Common myeloid progenitor, CD34-positive (primary cell): ENCODE measurements at places on chromosomes 6 and 20.

DNA sequence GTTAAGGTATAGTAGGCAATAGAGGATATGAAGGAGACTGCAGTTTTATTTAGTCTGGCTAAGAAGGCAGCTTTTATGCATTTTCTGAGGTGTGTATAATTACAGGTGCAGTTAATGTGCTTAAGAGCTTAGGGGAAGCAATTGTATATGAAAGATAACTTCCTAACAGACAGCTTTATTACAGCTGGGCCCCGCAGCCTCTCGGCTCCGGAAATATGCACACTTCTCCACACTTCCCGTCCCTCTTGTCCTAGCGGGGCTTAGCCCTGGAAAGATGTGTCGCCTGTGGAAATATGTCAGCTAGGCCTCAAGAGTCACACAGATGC, 178.4 kb upstream of the ARID1B start:
- H3K4me1 ChIP-seq: peaks cover 9% of the 10 kb centered on the region
- no peaks in the 10 kb centered on the region for H3K36me3 ChIP-seq
- no peaks in the 10 kb centered on the region for H3K27me3 ChIP-seq
- H3K27ac ChIP-seq: no peak overlapping the region
- H3K4me3 ChIP-seq: no peak overlapping the region

DNA sequence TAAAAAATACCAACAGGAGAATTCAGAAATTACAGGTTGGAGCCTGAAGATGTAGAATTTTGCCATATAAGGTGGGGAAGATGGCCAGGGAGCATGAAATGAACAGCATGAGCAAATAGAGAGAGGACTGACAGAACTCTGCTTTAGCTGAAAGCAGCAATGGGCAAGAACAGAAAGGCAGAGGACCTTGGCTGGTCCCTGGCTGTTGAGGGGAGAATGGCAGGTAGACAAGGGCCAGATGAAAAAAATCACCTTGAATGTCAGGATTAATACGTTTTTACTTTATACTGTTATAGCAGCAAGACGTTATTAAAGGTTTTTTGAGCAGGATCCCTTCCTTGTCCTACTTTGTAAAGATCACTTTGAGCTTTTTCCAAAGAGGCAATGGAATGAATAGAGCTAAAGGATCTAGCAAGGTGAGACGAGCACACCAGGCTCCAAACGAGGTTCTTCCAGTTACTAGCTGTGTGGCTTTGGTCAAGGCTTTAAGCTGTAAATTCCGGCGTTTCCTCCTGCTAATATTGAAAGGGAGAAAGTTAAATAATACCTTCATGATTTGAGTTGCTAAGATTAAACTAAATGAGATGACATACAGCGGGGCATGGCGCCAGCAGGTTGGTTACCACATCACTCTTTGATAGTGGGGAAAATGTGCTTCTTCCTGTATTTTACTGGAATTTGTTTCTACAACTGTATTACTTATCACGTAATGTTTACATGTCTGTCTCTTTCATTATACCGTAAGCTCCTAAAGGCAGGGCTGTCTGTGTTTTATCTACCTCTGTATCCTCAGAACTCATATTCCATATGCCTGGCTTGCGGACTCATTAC, 776 bp downstream of the PPIL1 start:
- peaks cover 10% of the 10 kb centered on the region for H3K4me1 ChIP-seq
- H3K27me3 ChIP-seq: no peaks in the 10 kb centered on the region
- H3K27ac ChIP-seq: peak overlapping the region; percentile 97
- peak overlapping the region; percentile 97 for H3K4me3 ChIP-seq
- peaks cover 6% of the 10 kb centered on the region for H3K36me3 ChIP-seq

DNA sequence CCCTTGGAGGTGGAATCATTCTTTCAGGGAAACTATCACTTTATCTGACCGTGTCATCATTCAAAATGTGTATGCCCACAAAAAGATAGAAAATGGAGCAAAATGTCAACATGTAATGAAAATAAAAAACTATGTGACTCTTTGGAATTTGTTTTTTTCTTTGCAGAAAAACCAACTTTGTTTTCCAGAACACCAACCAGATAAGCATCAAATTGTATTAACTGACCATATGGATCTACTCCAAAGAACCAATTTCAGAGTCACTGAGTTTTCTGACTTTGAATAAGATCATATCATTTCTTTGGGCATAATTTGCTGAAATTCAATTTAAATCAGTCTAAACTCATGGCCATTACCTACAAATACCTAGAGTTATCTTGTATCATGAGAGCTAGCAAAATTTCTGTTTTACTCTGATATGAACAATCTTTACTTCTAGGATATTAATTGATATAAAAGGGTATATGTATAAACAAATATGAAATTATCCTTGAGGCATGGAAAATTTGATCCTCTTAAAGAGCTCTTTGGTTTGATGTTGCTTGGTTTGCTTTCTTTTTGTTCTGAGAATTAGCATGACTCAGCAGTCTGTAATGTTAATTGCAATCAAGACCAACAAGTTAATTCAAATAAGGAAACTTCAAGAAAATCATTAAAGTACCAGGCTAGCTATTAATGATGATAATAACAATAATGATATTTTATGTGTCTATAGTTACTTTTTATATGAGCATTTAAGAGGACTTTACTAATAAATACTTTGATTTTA, 444.4 kb upstream of the MARCKS start:
- H3K36me3 ChIP-seq: no peaks in the 10 kb centered on the region
- no peaks in the 10 kb centered on the region for H3K27me3 ChIP-seq
- no peak overlapping the region for H3K4me3 ChIP-seq
- no peak overlapping the region for H3K27ac ChIP-seq
- H3K4me1 ChIP-seq: no peaks in the 10 kb centered on the region

GRCh38 chr6:169337886-169338445, 84.3 kb upstream of the THBS2 start:
- DNase-seq: no peak
- H3K27ac ChIP-seq: no peak overlapping the region
- H3K27me3 ChIP-seq: no peaks in the 10 kb centered on the region
- H3K4me1 ChIP-seq: no peaks in the 10 kb centered on the region

- H3K27ac ChIP-seq: no peak overlapping the region
- H3K36me3 ChIP-seq: no peaks in the 10 kb centered on the region
- no peaks in the 10 kb centered on the region for H3K27me3 ChIP-seq
- peaks cover 32% of the 10 kb centered on the region for H3K4me1 ChIP-seq
- DNase-seq: peak; percentile 90
- no peak overlapping the region for H3K4me3 ChIP-seq
Measured at GRCh38 chr6:81812401-81812800, 59.9 kb upstream of the TENT5A start.

GRCh38 chr20:61674121-61674520, 391.6 kb downstream of the TAF4 start:
- H3K4me3 ChIP-seq: no peak overlapping the region
- no peak for DNase-seq
- H3K36me3 ChIP-seq: no peaks in the 10 kb centered on the region
- H3K27ac ChIP-seq: no peak overlapping the region
- H3K27me3 ChIP-seq: no peaks in the 10 kb centered on the region

DNA sequence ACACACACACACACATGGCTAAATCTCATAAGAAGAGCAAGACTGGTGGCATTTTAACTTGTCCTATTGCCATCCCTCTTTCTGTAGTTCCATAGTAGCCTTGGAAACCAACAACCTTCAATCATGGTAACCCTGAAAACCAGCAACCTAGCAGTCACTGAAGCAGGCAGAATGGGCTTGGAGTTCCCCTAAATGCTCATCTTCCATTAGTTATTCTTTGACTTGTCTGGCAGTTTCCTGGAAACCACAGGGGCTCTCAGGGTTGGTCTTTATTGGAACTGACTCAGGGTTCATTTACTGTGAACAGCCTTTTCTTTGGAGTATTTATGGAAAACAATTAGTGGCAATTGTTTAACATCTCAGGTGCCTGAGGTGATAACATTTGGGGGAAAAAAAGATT, 19.4 kb upstream of the BRPF3 start:
- H3K27ac ChIP-seq: no peak overlapping the region
- H3K4me1 ChIP-seq: no peaks in the 10 kb centered on the region
- H3K36me3 ChIP-seq: no peaks in the 10 kb centered on the region
- no peaks in the 10 kb centered on the region for H3K27me3 ChIP-seq
- no peak overlapping the region for H3K4me3 ChIP-seq
- DNase-seq: no peak

DNA sequence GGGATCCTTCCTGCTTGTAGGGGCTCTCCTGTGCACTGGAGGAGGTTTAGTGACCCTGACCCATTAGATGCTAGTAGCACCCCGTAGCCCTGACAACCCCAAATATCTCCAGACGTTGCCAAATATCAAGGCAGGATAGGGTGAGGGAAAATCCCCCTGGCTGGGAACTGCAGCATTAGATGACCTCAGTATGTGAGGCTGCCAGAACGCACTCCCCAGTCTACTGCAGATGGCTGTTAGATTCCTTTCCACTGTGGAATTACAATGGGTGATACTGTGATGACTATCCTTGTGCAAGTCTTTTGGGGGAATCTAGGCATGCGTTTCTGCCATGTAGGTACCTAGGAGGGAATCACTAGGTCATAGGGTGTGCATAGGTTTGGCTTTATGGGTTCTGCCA, 226.3 kb upstream of the KCNG1 start:
- DNase-seq: no peak
- H3K27ac ChIP-seq: no peak overlapping the region
- H3K4me1 ChIP-seq: no peaks in the 10 kb centered on the region
- no peak overlapping the region for H3K4me3 ChIP-seq

DNA sequence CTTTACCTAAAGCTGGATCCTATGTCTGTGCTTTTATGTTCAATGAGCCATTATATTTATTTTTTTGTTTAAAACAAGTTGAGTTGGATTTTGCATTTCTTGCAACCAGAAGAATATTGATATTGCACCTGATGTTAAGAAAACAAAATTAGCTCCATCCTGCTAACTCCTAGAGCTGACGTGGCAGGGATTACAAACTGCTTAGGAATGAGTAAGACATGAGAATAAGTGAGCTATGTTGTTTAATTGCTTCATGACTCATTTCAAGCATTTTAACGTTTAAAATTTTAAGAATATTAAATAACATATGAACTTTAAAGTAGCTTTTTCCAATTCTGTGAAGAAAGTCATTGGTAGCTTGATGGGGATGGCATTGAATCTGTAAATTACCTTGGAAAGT, 663.5 kb downstream of the EPM2A start:
- DNase-seq: no peak
- H3K36me3 ChIP-seq: no peaks in the 10 kb centered on the region
- H3K4me1 ChIP-seq: no peaks in the 10 kb centered on the region
- no peaks in the 10 kb centered on the region for H3K27me3 ChIP-seq
- H3K4me3 ChIP-seq: no peak overlapping the region

DNA sequence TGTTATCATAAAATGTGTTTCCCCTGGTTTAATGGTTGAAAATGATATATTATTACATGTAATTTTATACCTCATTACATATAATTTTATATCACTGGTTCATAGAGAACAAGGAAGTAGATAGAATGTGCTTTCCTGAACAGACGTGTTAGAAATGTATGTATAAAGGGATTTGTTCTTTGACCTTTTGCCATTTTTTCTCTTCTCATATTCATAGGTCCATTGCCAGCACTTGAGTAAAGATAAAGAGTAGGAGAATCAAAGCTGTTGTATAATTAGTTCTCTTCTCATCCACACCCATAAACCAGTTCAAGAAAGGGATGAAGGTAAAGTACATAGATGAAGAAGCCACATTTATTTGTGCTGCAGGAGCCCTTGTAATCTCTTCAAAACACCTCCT, 46.7 kb downstream of the RNF217 start:
- H3K27me3 ChIP-seq: no peaks in the 10 kb centered on the region
- H3K36me3 ChIP-seq: peaks cover 3% of the 10 kb centered on the region
- no peak overlapping the region for H3K4me3 ChIP-seq
- DNase-seq: no peak

DNA sequence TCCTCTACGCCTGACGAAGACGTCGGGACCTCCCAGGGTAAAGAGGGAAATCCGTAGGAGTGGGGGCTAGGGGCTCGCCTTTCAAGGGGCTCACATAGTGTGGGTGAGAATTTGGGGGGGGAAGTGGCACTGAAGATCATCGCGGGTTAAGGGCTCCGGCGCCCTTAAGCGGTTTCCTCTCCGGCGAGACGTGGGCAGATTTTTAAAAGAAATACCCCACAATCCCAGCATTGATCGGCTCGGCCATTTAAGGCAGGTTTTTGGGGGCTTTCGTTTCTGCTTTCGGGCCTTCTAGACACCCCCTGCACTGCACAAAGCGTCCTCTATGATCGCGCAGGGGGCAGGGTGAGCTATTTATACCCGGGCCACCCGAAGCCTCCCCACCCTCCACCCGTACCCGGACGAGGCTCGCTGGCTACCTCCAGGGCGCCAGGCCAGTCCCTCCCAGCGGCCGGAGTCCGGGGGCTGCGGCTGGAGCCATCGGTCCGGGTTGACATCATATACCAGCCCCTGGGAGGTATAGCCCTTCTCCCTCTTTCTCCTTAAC, 1.2 kb downstream of the NKX2-2 start:
- H3K27me3 ChIP-seq: peaks cover 61% of the 10 kb centered on the region
- H3K4me1 ChIP-seq: peaks cover 19% of the 10 kb centered on the region
- H3K27ac ChIP-seq: no peak overlapping the region
- no peaks in the 10 kb centered on the region for H3K36me3 ChIP-seq
- no peak overlapping the region for H3K4me3 ChIP-seq
- DNase-seq: peak; percentile 30

- no peak overlapping the region for H3K27ac ChIP-seq
- no peaks in the 10 kb centered on the region for H3K4me1 ChIP-seq
- no peak for DNase-seq
- H3K27me3 ChIP-seq: no peaks in the 10 kb centered on the region
Measured at GRCh38 chr6:129544892-129545612, 164.9 kb downstream of the ARHGAP18 start.

GRCh38 chr20:63539092-63539430, 1.9 kb upstream of the PTK6 start:
- H3K27ac ChIP-seq: no peak overlapping the region
- DNase-seq: no peak
- H3K36me3 ChIP-seq: no peaks in the 10 kb centered on the region
- no peaks in the 10 kb centered on the region for H3K27me3 ChIP-seq
- no peak overlapping the region for H3K4me3 ChIP-seq
- H3K4me1 ChIP-seq: peaks cover 15% of the 10 kb centered on the region
